ENCODE measurements at places on chromosomes 5 and 9. TPM values are rescaled to one million over a fixed set of nuclear protein-coding genes. Genes with fewer than 3 reads are reported as not detected.

DNA sequence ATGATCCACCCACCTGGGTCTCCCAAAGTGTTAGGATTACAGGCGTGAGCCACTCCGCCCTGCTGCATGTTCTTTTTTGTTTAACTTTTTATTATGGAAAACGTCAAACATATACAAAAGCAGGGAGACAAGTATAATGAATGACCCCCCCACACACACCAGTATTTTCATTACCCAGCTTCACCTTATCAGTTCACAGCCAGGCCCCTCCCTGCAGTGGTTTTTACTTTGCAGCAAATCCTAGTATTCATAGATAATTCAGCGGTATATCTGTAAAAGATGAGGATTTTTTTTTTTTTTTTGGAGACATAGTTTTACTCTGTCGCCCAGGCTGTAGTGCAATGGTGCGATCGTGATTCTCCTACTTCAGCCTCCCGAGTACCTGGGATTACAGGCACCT, 2.3 kb downstream of the POMT1 start:
- DNase-seq, result no peak

DNA sequence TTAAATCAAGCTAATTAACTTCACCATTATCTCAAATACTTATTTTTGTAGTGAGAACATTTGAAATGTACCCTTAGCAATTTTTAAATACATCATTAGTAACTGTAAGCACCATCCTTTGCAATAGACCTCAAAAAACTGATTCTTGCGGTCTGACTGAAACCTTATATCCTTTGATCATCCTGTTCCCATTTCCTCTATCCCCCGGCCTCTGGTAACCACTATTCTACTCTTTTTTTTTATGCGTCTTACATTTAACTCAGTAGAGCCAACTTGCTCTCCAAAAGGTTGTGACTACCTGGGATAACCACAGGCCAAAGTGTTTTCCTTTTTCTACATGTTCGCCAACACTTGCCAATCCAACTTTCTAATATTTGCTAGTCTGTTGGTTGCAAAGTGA, 106.1 kb downstream of the IRX1 start:
- no peak for DNase-seq

DNA sequence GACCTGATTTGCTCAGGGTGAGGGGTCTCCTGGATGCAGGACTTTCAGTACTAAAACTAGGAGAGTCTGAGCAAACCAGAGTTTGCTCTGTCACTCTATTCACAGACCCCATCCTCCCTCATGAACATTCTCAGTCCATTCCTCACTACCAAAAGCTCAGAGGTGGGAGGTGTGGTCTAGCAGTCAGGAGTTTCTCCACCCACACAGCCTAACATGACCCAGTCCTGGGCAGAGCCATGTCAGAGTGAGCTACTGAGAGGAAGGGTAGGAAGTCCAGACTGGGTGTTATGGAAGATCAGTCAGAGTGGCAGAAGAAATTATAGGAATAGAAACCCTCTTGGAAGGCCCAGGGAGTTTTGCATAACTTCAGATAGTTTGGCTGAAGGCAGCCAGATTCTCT, 113.3 kb upstream of the GRAMD2B start:
- DNase-seq, result no peak

DNA sequence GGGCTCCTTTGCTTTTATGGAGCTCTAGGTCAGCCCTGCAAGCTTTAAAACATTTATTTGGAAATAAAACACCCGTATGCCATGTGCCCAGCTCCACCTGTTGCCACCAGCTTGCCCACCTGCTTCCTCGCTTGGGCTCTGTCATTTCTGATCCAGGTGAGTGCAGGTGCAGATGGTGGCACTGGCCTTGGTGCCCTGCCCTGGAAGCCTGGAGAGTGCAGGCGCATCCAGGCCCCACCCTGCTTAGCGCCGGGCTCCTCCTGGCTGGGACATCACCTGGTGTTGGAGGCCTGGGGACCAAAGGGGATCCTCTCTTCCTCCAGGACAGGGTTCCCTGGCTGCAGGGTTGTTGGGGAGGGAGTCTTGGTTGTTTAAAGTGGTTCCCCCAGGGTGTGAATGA, 35.8 kb downstream of the WNK2 start:
- no peak for DNase-seq

- no peak for DNase-seq
These were observed 88.8 kb upstream of the SPOCK1 start for GRCh38 chr5:137587919-137588318.

DNA sequence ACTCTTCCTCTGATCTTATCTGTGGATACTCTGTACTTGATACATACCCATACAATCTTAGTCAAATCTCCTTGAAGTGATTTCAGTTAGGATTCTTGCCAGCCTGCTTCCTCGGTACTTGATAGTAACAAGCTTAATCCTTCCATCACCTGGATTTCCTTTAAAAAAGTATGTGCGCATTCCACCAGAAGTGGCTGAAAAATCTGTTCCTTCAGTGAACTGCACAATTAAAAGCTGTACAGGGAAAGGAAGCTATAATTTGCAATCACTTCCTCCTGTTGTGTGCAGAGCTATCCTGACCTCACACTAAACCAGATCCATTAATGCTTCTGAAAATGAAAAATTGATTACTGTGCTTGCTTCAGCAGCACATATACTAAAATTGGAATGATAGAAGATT, 47.3 kb downstream of the PWWP2A start:
- no peak for DNase-seq

DNA sequence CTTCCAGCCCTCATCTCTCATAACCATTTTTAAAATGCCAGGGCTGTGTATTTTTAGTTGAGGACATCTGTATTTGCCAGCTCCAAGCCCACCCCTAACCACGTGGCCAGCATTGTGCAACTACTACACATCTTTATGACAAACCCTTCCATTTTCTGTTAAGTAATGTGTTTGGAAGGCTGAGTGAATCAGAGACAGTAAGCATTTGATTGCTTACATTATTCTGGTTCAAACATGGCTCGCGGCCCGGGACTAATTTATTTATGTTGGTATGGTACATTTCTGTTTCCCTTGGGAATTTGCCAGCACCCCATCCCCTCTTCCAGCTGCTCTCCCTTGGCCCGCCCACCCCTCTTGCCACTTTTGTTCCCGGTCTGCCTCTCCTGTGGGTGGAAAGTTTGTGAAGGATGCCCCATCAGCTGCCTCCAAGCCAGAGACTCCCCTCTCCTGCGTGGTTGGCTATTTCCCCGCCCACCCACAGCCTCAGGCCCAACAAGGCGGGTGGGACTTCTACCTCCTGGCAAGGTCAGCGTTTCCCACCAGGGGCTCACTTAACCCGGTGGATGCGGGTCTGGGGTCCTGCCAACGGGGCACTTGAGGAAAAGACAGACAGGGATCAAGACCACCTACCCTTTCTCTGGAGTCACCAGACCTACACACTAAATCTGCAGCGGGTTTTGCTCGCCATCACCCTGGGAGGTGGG, 162.2 kb downstream of the HSD17B3 start:
- DNase-seq, result no peak

- DNase-seq, result no peak
These were observed 24.9 kb downstream of the GSN start for GRCh38 chr9:121292801-121293241.

DNA sequence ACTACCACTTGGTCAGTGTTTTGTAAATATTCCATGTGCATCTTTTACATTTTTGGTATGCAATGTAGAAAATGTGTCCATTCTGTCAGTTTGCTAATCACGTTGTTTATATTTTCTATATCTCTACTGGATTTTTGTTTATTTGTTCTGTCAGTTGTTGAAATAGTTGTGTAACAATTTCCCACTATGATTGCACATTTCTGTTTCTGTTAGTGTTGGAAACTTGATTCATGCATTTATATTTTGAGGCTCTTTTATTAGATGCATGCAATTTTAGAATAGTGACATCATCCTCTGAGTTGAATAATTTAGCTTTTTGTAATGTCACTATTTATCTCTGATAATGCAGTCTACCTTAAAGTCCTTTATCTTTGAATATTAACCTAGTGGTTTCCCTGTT, 25.8 kb upstream of the LECT2 start:
- no peak for DNase-seq

DNA sequence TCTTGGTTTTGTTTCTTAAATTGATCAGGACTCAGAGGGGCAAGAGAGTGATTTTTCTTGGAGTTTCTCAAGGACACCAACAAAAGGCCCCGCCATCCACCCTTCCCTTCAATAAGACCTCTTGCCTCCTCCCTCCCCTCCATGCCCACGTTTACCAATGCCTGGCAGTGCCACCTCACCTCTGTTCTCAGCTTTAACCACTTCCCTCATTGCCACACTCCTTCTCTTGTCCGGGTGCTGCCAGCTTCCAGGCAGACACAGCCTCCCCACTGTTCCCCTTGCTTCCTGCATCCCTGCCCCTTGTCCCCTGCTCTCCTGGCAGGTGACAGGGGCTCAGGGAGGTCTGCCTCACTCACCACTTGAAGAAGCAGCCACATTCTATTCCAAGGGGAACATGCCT, 90.8 kb downstream of the LHX2 start:
- no peak for DNase-seq

DNA sequence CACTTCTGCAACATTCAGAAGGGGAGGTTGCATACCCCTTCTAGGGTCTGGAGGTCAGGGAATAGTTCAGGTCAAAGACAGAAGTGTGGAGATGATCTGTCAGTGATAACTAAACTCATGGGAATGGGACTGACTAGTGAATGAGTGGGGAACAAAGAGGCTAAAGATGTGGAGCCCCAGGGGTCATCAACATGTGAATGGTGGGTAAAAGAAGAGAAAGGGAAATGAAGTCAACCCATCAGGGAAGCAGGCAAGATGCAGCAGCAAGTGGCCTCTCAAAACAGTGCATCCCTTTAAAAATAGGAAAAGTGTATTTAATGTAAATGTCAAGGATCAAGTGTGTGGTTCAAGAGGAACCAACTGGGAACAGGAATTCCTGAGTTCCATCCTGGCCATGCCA, 69.9 kb downstream of the PLPPR1 start:
- no peak for DNase-seq

DNA sequence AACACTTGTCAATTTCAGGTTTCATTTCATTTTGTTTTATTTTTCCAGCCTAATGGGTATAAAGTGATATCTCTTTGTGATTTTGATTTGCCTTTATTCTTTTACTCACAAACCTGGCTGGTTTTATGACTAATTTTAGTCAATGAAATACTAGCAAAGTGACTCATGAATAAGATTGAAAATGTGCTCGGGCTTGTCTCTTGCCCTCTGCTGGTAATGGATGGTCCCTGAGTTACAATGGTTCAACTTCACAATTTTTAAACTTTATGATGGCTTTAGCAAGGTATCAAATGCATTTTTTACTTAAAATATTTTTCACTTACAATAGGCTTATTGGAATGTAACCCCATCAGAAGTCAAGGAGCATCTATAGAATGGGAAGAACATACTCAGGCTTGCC, 431.4 kb upstream of the CCNG1 start:
- no peak for DNase-seq

- DNase-seq, result no peak
These were observed 273.5 kb upstream of the PTGER4 start for GRCh38 chr5:40405996-40406740.

- no peak for DNase-seq
These were observed 57.1 kb upstream of the GOLPH3 start for GRCh38 chr5:32231241-32231640.

GRCh38 chr5:91130759-91131158, 252.4 kb downstream of the ARRDC3 start:
- no peak for DNase-seq

FAM169A gene
- 2.4 TPM for polyA plus RNA-seq

PCDHGC5 gene
- 0.61 TPM for polyA plus RNA-seq

SPAG8 gene
- polyA plus RNA-seq, result 3.1 TPM

GHR gene
- polyA plus RNA-seq, result 1.2 TPM

NOXA1 gene
- polyA plus RNA-seq, result 40.0 TPM

IFNA21 gene
- not detected for polyA plus RNA-seq

IFNK gene
- not detected for polyA plus RNA-seq

C5orf52 gene
- polyA plus RNA-seq, result not detected

PDE4D gene
- 1.5 TPM for polyA plus RNA-seq

Measured in pancreas (tissue), 10 donors.